Activated T-cell treated with anti-CD3 and anti-CD28 coated beads, Interleukin-2, amount 50 U/mL, for 24 hours (primary cell): ENCODE measurements at places on chromosomes 5 and 9.

DNA sequence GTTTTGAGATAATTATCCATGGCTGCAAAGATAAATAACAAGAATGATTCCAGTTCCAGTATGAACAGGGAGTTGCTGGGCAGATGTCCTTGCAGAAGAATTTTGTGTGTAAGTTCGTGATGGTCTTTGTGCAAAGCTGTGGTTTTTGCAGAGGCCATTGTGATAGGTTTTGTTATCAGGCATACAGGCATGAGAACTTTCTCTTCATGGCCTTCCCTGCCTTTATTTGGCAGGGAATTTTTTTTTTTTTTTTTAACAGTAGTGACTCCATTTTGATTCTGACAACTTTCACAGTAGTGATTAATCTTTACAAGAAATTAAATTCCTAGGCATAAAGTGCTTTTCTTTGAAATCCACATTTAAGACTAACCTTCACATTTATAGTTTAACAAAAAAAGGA lies 1999.5 kb upstream of the CDH6 start:
- no peak for DNase-seq

DNA sequence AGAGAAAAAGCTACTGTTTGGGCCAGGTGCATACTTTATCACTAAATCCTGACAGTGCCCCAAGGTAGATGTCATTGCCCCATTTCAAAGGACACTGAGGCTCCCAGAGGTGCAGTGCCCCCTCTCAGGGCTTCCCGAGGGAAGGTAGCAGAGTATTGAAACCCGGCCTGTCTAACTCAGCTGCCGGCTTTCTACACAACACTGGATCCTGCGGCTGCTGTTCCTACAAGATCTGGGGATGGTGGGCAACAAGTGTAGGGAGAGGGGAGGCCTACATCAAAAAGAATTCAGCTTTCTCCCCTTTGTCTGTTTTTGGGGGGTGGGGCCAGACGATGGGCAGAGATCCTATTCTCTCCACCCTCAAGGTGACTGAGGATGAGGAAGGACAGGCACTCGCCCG lies 200.8 kb downstream of the DAB2IP start:
- no peak for DNase-seq

DNA sequence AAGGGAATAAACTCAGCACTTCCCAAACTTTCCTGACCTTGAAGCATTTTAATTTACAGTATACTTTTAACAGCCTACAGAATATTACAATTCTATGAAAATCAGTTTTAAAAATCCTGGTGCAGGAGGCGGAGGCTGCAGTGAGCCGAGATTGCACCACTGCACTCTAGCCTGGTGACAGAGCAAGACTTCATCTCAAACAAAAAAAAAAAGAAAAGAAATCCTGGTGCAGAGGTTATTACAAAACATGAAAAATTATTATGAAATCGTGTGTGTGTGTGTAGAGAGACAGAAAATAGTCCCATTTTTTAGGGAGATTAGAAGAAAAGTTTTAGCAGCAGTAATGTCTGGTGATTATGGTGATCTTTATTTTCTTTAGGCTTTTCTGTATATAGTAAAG lies 26.9 kb downstream of the GOLPH3 start:
- no peak for DNase-seq

DNA sequence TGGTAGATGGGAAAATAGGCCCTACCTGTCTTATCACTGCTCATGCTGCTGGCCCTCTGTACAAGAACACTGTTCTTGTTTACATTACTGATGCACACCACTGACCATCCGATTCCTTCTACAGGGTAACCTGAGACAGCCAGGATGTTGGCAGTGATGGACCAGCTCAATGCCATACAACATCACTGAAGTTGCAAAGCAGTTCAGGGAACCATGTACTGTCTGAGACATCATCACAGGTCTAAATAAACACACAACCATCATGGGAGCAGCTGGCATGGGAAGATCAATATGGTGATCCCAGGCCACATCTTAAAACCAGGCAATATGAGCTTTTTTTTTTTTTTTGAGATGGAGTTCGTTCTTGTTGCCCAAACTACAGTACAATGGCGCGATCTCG lies 59.0 kb downstream of the IARS1 start:
- DNase-seq: no peak

DNA sequence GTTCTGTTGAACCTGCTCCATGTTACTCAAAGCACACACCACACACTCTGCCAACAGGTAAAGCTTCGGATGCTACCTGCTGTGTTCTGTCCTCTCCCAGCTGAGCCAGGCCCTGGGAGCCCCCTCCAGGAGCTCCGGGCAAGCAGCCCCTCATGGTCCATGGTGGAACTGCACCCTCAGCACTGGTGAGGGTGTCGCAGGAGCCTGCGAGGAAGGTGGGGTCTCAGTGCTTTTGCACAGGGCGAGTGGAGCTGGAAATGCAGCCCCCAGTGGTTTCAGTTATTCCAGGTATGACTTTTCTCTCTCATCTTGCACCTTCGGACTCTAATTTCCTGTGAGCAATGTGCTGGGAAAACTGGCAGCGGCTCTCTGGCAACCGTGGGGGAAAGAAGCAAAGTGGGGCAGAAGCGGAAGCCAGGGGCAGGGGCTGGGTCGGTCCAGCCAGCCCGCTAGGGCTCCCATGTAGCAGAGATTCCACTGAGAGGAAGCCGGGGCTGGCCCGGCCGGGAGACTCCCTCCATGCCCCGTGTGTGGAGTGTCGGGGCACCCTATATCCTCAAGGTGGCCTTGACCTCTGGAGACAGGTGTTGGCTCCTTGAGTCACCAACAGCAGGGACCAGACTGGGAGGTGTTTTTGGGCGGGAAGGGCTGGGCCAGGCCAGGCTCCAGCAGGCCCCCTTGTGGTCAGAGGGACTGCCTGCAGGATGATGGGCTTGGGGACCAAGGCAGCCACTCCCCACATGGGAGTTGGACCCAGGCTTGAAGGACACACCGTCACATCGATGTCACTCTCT lies 75.6 kb upstream of the PRSS3 start:
- DNase-seq: peak; percentile 68

- no peak for DNase-seq
These were observed 234.1 kb downstream of the ADAMTS6 start for GRCh38 chr5:65247594-65247993.

GRCh38 chr5:84259283-84260045 lies 125.2 kb downstream of the EDIL3 start:
- DNase-seq: no peak

GRCh38 chr5:173178369-173178910 lies 34.1 kb downstream of the BNIP1 start:
- no peak for DNase-seq

DNA sequence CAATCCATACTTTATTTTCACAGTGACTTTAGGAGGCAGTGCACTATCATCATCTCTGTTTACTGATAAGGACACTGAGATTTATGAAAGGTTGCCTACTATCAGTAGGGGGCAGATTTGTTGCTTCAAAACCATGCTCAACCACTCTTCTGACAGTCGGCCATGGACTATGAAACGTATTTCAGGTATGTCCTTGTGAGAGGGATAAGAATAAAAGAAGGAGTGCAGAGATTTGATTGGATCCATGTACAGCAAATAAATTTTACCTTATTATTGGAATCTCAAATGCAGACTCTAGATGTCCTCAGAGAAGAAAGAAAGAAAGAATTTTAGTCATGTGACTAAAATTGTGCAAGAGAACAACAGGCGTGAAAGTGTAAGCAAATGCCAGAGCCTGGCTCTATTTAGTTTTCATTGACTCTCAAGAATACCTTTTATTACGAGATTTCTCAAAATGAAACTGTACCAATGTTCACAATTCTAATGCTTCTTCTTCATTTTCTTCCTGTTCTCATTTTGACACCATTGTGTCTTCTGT lies 296.6 kb upstream of the RASA1 start:
- no peak for DNase-seq

- DNase-seq: no peak
These were observed 3.3 kb downstream of the HOMER1 start for GRCh38 chr5:79510638-79511037.

- DNase-seq: no peak
These were observed 24.6 kb downstream of the SH3RF2 start for GRCh38 chr5:145960848-145961600.

DNA sequence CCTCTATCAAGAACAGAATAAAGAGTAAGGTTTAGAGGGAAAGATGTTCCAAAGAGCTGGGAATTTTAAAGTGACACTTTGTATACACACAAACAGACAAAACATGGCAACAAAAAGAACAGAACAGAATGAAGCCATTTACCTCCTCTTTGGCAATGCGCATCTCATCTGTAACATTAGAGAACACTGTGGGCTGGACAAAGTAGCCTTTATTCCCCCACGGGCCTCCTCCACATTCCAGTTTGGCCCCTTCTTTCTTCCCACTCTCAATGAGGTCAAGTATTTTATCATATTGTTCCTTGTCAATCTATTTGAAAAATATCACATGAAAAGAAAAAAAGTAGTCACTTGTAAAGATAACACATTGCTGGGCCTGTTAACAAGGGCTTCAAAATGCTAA lies 41.0 kb downstream of the ALDH1A1 start:
- no peak for DNase-seq

GRCh38 chr5:55530669-55531068 lies 4.1 kb downstream of the PLPP1 start:
- DNase-seq: no peak

DNA sequence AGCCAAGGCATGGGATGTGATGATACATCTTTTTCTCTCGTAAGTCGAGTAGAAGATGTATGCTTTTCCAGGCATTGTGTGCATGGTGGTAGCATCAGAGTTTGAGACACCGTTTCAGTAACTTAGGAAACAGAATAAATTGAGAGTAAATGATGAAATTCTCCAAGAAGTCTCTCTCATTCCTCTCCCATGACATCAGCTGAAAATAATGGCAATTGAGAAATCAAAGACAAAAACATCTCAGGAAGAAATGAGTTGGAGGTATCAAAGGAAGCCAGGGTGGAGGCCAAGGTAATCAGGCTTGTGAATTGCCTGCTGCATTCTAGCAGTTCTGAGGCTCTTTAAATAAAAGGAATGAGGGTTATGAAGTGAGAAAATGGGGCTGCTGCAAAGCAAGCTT lies 53.9 kb downstream of the SGCD start:
- DNase-seq: no peak

- DNase-seq: no peak
These were observed 15.9 kb downstream of the LRRC70 start for GRCh38 chr5:62594364-62594984.

GRCh38 chr5:158349987-158350386 lies 491.0 kb upstream of the CLINT1 start:
- DNase-seq: no peak

GRCh38 chr9:137243626-137244485 lies 2.8 kb downstream of the TUBB4B start:
- DNase-seq: no peak

DNA sequence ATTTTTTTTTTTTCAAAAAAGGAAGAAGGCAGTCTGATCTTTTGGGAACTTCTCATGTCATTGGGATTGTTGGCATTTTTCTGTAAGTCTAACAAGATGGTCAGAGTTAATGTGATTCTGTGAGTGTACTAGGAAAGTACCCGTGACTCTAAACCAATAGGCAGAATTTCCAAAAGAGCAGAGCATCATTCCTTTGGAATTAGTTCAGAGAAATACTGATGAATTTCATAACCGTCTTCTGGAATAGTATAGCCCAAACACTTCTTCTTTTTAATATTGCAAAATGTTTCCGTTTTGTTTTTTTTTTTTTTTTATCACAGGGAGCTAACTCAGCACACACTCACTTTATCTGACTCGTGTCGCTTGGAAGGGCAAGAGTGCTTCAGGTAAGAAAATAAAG lies 407.4 kb downstream of the DTWD2 start:
- DNase-seq: no peak

GRCh38 chr5:137635521-137635921 lies 100.4 kb downstream of the KLHL3 start:
- DNase-seq: no peak

- peak; percentile 90 for DNase-seq
These were observed 42.8 kb downstream of the SNX30 start for GRCh38 chr9:112793213-112793810.

GRCh38 chr5:84131372-84131771 lies 253.3 kb downstream of the EDIL3 start:
- DNase-seq: no peak

DNA sequence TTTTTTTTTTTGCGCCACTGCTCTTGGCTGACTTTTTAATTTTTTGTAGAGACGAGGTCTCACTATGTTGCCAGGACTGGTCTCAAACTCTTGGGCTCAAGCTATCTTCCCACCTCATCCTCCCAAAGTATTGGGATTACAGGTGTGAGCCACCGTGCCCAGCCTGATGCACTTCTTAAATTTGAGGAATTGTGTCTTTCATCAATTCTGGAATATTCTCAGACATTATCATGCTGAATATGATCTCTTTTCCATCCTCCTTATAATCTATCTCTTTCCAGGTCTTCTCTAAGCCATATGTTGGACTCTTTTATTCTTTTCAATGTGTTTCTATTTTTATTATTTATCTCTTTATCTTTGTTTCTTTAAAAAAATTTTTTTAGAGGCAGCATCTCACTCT lies 196.2 kb upstream of the IER5L start:
- no peak for DNase-seq

DNA sequence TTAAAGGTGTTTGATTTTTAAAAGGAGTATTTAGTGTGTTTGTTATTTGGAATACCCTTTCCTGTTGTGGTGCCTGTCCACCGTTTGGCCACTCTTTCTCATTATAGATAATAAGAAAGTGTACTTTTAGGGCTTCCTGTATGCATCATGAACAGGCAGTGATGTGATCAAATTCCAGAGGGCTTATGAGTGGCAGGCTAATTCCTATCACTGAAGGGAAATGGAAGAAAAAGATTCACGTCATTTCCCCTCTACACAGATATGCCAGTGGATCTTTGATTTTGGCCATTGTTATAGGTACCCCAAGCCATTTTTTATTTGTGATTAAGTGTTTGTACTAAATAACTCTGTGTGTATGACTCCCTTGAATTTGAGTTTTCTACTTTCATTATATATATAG lies 37.1 kb downstream of the RPS6 start:
- no peak for DNase-seq

DNA sequence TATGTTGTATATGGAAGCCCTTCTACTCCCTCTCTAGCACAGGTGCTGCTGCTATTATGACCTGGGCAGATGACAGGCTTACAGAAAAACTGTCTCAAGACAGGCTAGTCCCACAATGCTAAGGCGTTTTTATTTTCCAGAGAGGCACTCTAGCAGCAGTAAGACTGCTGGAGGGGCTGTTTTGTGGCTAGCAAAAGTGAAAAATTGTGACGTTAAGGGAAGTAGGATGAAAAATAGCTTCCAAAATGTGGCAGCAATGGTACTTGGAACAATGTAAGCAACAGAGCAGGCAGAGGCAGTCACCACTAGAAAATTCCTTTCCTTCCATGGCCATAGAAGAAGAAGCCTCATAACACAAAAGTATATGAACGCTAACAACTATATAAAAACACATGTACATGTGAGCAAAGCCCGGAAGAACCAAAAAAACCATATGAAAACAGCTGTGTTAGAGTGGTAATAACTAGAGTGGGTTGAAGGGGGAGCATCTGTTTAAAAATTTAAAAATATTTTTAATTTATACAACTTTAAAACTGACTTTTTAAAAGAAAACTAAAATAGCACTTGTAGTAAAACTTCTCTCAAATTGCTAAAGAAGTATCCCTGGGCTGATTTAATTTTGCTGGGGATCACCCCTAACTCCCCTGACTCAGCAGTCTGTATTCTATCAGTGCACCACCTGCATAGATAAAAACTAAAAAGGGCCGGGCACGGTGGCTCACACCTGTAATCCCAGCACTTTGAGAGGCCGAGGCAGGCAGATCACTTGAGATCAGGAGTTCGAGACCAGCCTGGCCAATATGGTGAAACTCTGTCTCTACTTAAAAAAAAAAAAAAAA lies 30.6 kb downstream of the CLINT1 start:
- no peak for DNase-seq

GRCh38 chr5:22751536-22751935 lies 101.6 kb downstream of the CDH12 start:
- no peak for DNase-seq

GRCh38 chr5:40796487-40796889 lies 1.7 kb downstream of the PRKAA1 start:
- no peak for DNase-seq
